DMS53 (cell line): ENCODE measurements at places on chromosomes 1 and 21.

GRCh38 chr1:219277304-219278105, 103.8 kb downstream of the LYPLAL1 start:
- DNase-seq = no peak

DNA sequence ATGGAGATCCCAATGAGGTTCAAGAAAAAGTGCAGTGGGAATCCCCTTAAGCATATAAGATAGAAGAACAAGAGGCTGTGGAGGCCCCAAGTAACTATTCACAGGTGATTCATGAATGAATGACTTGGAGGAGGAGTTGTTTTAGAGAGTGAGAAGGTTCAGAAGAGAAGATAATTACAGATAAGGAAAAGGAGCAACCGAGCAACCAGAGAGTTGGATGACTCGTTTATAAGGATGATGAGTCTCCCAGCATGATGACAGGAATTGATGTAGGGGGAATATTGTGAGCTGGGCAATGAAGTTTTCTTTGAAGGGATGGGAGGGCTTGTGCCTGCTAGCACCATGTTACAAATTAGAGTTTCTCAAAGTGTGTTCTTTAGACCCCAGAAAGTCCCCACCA, 9.8 kb downstream of the C8A start:
- no peak for DNase-seq

- DNase-seq = peak; percentile 72
Observed at GRCh38 chr1:156910309-156910782, 10.1 kb upstream of the LRRC71 start.

GRCh38 chr1:218948446-218948845, 225.2 kb upstream of the LYPLAL1 start:
- DNase-seq = no peak

DNA sequence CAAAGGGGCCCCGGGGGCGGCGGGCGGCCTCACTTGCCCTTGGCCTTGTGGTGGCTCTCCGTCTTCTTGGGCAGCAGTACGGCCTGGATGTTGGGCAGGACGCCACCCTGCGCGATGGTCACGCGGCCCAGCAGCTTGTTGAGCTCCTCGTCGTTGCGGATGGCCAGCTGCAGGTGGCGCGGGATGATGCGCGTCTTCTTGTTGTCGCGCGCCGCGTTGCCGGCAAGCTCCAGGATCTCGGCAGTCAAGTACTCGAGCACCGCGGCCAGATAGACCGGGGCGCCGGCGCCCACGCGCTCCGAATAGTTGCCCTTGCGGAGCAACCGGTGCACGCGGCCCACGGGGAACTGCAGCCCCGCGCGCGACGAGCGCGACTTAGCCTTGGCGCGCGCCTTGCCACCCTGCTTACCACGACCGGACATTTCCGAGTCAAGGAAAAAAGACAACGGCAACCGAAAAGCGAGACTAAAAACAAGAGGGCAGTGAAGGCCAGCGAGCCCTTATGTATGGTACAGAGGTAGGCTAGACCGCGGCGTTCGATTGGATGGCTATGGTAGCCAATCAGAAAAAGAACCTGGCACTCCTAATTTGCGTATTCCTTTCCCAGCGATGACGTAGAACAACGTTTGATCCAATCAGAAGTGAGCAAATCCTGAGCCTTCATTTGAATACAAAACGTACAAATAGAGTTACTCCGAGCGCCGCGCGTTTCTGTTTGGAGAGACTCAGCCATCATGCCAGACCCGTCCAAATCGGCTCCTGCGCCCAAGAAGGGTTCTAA, 29.6 kb upstream of the RNF187 start:
- peak; percentile 99 for DNase-seq

DNA sequence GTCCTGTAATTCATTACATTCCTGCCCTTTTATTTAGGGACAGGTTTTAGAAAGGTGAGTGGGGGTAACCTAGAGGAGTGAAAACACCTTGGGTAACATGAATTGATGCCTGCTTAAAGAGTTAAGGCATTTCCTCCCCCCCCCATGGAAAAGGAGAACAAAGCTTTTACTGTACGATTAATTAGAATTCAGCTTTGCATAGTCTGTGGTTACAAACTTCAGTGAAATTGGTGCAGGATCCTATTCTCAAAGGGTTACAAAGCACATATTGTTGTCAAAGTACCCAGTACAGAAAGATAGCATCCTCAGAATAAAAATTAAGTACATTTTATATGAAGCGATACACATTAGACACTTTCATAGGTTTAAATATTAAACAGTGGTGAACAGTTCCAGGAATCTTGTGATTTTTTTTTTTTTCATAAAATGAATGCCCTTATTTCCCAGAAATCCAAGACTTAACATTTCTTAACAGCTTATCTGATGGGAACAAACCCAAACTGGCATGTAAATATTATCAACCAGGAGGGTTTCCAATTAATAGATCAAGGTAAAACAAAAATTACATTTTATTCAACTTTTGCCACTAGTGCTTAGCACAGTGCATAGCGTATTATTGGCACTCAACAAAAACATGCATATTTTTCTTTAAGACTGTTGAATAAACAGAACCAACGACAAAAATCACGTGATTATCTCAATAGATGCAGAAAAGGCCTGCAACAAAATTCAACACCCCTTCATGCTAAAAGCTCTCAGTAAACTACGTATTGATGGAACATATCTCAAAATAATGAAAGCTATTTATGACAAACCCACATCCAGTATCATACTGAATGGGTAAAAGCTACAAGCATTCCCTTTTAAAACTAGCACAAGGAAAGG, 172.7 kb downstream of the PDE4B start:
- DNase-seq = no peak

DNA sequence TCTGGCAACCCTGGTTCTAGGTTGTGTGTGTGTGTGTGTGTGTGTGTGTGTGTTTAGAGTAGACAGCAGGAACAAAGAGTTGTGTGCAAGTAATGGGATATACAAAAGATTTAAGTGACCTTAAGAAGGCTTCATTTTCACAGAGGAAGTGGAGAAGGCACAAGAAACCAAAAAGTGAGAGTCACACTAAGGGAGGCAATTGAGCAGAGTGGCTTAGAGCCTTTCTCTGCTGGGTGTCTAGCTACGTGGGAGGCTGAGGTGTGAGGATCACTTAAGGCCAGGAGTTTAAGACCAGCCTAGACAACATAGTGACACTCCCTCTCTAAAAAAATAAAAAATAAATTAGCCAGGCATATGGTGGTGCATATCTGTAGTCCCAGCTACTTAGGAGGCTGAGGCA, 44.4 kb upstream of the HAO2 start:
- DNase-seq = no peak

DNA sequence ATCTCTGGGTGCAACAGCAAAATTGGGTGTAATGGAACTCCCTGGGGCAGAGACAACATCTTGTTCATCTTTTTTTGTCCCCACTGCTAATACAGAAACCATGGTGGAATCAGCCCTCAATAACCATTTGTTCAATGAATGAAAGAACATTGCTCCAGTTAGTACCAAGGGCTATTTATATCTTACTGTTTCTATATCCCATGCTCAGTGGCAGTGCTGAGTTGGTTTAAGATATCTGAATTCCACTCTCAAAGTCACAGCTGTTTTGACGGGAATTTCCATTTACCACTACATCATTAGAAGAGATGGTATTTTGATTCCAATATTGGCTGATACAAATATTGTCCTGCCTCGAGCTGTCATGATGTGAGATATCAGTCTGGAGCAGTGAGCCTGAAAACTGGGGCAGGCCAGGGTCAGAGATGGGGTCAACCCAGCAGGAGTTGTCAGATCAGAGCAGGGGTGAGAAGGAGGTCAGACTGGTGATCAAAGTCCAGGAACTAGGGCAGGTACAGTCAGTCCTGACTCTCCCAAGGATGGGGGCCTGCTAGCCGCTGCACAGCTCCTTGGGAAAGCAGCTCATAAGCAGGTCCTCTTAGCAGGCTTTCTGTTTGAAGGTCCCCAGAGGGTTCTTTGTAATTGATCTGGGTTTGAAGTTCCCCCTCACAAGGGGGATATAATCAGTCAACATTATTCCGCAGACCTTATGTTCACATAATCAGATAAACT, 5.8 kb upstream of the PHC2 start:
- no peak for DNase-seq

DNA sequence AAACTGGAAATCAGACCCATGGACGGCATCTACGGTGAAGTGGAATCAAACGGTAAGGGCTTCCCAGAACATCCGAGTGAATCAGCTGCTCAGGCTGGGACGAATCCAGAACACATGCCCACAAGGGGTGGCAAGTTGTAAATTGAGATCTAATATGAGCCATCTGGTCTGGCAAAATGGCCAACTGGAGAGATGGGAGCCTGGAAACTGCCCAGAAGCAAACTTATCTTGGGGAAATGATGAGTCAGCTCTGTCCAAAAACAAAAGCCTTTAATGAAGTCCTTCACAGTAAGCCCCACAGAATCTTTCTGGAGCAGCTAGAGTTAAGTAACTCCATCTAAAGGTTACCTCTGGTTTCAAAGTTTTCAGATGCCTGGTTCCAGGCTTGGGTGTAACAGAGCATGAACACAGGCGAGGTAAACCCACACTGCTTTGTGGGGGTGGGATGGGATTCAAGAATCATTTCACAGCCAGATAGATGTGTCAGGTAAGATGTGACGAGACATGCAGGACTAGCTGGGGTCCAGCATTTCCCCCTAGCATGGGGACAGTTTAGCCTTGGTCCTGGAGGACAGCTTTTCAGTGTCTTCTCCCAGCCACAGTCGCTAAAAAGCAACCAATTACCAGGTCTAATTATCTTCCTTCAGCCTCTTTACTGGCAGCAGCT, 10.5 kb upstream of the SRP9 start:
- no peak for DNase-seq

GRCh38 chr1:101992821-101993575, 3.7 kb downstream of the OLFM3 start:
- DNase-seq = no peak

DNA sequence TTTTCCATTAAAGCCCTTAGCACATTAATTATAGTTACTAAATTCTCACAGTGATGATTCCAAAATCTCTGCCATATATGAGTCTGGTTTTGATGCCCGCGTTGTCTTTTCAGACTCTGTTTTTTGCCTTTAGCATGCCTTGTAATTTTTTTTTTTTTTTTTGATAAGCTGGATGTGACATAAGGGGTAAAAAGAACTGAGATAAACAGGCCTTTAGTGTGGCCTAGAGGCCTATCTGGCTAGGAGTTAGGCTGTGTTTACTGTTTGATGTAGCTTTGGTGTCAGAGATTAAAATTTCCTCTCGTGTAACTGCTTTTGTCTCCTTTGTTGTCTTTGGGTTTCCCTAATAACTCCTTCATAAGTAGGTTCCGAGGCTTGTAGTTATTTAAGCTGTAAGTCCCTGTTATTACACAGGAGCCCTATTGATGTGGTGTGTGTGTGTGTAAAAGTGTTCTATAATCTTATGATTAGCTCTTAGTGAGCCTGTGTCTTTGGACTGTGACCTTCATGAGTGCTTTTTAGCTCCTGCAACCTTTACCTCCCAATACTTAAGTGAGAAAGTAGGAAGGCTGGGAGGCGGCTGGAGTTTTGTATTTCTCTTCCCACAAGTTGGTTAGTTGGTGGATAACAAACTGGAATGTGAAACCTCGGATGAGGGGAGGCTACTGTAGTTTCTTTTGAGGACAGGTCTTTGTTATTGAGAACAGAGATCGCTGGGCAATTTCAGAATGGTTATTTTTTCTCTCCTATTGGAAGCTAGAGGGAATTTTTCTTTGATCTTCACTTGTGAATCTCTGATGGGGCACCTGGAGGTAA, 19.3 kb downstream of the HS2ST1 start:
- no peak for DNase-seq

DNA sequence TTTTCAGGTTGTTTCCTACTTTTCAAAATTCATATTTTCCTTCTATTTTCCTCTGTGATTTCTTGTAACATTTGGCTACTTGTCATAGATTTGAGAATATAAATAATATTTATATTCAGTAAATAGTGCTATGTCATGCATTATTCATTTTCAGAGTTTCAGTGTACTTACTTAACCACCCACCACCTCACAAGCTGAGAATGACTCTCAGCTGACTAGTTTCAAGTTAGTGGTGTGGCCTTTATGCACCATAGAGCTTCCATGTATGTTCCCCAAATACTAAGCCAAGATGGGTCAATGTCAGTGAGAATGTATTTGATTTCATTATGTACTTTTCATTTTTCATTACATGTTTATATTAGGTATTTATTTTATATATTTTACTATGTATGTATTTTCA, 56.9 kb upstream of the RGS1 start:
- no peak for DNase-seq

- no peak for DNase-seq
Observed at GRCh38 chr1:19128968-19129514, 81.0 kb downstream of the UBR4 start.

- DNase-seq = no peak
Observed at GRCh38 chr1:186888367-186888766, 59.6 kb downstream of the PLA2G4A start.

GRCh38 chr1:215501496-215501895, 65.6 kb upstream of the KCTD3 start:
- no peak for DNase-seq

DNA sequence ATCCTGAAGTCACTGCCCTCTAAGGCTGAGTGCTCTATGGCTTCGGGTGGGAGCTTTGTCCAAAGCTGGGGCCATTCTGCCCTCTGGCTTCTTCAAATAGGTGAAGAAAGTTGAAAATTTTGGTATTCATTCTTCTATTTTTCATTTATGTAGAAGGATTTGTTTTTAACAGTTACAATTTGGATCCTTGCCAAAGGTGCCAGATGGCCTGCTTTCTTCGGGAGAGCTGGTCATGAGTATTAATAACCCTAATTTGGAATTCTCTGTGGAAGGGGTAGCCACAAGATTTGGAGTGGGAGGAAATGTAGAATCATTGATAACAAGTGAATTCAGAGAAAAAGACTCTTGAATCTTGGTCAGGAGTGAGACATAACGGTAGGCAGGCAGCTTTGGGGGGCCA, 370.4 kb upstream of the ST6GALNAC5 start:
- DNase-seq = no peak

GRCh38 chr1:94272388-94272787, 35.0 kb upstream of the ARHGAP29 start:
- DNase-seq = no peak

GRCh38 chr1:81021134-81021533, 779.6 kb upstream of the ADGRL2 start:
- no peak for DNase-seq

DNA sequence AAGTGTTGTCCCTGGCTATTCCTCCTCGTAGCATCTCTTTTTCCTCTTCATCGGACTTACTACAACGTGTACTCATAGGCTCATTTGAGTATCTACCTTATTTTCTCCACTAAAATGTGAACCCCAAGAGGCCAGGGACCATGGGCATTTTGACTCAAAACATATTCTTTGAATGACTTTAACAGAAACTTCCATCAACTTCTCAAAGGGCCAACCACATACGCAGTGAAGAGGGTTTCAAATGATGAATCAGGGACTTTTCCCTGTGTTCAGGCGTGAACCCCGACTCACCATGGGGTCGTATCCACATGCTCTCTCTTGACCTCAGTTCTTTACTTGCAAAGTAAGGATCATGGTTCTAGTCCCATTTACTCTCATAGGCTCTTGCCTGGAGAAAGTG, 20.2 kb upstream of the GPR137B start:
- no peak for DNase-seq

- peak; percentile 14 for DNase-seq
Observed at GRCh38 chr1:244163861-244164510, 112.9 kb downstream of the ZBTB18 start.

DNA sequence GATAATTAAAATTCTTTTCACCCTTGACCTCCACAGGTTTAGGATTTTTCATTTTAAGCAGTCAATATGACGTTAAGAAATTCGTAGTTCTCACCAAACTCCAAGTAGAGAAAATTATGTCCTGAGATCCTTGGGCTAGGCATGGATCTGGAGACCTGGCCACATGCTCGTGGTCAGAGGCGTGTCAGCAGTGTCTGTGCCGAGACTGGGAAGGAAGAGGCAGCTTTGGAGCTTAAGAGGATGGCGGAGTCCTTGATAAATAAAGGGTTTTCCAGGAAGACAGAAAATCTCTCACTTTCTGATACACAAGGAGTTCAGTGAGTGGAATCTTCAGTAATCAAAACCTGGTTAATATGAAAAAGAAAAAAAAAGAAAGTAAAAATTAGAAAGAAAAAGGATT, 17.0 kb downstream of the RHOU start:
- no peak for DNase-seq
